ENCODE measurements at places on chromosomes 4 and X.

GRCh38 chr4:106650701-106651100 lies 282.1 kb upstream of the GIMD1 start:
- DNase-seq: no peak

GRCh38 chr4:122603156-122603574 lies 17.7 kb downstream of the IL21 start:
- DNase-seq: no peak

GRCh38 chr4:159047478-159048165 lies 55.3 kb upstream of the RAPGEF2 start:
- DNase-seq: no peak

DNA sequence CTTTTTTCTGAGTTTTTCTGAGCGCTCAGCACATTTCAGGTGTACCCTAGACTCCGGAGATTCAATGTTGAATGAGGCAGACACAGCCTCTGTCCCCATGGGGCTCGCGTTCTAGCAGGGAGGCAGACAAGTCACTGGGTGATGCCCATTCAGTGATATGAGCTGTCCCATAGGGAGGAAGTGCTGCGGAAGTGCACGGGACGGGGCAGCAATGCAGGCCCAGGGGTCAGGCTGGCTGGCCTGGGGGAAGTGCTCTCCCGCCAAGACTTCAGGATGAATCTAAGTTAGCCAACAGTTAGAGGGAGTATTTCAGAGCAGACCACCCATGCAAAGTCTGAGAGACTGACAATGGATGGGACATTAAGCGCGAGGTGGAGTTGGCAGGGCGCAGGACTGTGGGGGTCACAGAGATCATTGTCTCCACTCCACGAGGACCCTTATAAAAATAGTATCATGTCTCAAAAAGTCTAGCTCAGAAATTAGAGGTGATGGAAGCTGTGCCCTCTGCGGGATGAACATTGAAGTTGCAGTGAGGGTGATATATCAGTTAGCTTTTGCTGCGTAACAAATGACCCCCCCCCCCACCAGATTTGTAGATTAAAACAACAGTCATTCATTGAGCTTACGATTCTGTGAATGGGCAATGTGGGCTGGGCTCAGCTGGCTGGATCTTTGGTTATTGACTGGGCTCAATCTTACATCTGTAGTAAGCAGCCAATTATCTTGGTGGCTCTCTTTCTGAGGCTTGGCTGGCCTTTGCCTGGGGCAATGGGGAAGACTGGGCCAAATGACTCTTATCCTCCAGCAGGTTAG lies 16.4 kb downstream of the PSAPL1 start:
- no peak for DNase-seq

DNA sequence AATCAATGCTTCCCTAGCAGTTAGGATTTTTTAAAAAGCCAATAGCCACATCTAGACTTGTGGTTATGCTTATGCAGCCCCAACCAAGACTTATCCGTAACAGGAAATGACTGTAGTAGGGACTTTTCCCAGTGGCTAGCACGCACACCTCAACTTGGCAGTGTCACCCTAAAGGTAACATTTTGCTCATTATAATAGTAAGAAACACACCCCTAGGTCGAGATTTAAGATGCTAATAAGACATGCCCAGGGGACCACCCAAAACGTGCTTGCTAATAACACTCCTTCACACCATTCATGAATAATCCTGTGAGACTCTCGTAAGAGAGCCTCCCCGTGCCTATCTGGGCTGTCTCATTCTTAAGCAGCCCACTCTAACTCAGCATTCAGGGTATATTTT lies 195.3 kb downstream of the CHIC1 start:
- DNase-seq: no peak

DNA sequence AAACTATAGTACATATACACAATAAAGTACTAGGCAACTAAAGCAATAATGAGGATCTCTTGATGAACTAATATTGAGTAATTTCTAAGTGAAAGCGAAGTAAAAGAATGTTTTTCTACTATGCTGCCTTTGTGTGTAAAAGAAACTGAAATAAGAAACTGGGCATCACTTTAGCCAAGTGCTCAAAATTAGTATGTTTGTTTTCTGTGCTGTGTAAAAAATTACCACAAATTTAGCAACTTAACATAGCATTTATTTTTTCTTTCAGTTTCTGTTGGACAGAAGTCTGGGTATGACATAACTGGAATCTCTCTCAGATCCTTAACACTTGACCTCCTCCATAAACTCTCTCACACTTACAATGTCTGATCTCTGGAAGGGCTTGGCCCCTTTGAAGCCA lies 687.1 kb upstream of the MAGEB2 start:
- DNase-seq: no peak

DNA sequence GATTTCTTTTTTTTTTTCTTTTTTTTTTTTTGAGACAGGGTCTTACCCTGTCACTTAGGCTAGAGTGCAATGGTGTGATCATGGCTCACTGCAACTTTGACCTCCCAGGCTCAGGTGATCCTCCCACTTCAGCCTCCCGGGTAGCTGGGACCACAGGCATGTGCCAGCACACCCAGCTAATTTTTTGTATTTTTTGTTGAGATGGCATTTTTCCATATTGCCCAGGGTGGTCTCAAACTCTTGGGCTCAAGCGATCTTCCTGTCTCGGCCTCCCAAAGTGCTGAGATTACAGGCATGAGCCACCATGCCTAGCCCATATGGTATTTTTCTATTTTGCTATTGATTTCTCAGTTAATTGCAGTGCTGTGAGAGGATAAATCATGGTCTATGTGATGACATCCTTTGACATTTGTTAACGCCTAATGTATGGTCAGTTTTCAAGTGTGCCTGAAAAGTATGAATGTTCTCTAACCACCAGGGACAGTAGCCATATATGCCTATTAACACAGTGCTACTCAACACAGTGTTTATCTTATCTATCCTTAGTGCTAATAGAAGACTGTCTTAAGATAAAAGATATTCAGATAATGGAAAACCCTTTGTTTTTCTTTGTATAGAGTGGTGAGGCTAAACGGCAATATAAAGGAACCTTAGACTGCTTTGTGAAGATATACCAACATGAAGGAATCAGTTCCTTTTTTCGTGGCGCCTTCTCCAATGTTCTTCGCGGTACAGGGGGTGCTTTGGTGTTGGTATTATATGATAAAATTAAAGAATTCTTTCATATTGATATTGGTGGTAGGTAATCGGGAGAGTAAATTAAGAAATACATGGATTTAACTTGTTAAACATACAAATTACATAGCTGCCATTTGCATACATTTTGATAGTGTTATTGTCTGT lies 9.1 kb upstream of the HSPA4L start:
- DNase-seq: no peak

GRCh38 chr4:120773641-120774040 lies 148.9 kb downstream of the PRDM5 start:
- DNase-seq: no peak

GRCh38 chrX:153530411-153531129 lies 13.1 kb downstream of the ATP2B3 start:
- DNase-seq: no peak

DNA sequence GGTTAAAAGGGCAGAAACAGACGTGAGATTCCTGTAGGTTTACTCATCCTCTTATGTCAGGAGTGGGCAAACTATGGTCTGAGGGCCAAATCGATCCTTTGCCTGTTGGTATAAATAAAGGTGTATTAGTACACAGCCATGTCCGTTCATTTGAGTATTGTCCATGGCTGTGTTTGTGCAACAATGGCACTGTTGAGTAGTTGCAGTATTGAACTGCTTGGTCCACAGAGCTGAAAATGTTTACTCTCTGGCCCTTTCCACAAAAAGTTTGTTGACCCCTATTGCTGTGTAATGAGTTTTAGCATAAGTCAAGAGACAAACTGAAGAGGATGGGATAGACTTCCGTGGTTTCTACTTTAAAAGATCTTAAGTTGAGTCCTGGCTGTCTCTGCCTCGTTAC lies 59.0 kb upstream of the MID1 start:
- DNase-seq: no peak

DNA sequence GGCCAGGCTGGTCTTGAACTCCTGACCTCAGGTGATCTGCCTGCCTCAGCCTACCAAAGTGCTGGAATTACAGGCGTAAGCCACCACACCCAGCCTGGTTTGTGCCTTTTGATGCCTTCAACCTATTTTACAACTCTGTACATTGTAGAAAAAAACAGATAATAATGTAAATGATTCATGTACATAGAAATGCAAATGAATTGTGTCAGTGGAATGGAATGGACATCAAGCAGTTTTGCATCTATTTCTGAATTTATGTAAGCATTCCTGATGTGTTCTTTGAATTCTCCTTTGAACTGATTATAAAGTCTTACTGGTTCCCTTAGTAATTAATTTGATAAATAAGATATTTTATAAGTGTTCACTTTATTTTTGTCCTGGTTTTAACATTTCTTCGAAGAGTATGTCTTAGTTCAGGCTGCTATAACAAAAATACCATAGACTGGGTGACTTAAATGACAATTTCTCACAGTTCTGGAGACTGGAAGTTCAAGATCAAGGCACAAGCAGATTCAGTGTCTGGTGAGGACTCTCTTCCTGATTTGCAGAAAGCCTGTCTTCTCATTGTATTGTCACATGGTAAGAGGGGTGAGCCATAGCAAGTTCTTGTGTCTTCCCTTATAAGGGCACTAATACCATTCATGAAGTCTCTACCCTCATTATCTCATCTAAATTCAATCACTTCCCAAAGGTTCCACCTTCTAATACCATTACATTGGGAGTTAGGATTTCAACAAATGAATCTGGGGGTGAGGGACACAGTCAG lies 162.2 kb upstream of the S100G start:
- no peak for DNase-seq

GRCh38 chr4:38503689-38504395 lies 160.2 kb upstream of the KLF3 start:
- DNase-seq: no peak

DNA sequence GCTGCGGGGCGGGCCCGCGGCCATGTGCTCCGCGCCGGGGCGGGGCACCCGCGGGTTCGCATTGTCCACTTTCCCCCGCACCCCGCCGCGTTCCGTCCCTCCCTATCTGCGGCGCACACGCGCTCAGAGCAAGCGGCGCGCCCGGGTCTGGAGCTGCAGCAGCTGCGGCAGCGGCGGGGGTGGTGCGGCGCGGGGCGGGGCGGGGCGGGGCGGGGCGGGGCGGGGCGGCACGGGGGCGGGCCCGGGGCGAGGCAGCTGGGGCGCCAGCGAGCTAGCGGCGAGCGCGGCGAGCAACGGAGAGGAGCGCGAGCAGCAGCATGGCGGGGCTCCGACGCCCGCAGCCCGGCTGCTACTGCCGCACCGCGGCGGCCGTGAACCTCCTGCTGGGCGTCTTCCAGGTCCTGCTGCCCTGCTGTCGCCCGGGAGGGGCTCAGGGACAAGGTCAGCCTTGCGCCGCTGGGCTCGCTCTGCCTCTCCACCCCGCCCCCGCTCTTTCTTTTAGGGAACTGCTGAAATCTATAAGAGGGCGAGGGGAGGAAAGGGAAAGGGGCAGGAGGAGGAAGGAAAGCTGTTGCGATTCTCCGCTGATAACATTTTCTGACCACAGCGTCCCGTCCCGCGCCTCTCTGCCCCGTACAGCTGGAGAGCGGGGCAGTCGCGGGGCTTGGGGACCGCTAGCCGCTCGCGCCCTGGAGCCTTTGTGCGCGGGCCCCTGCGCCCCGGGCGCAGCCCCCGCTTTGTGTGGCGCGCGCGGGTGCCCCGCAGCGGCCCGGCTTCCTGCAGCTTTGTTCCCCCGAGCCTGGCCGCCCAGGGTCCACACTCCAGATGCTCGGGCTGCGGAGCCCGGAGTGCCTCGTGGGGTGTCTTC lies at the start of gene TMEM131L:
TSS of gene TMEM131L (plus strand) at position 280 of the 868 bp plus-strand sequence. CDS start at position 318, 38 bp downstream.
- no peak for DNase-seq

- no peak for DNase-seq
These were observed 1.9 kb downstream of the DHRSX start for GRCh38 chrX:2498781-2499302.

- no peak for DNase-seq
These were observed 50.1 kb upstream of the ADRA2C start for GRCh38 chr4:3715855-3716630.

- DNase-seq: no peak
These were observed 103.6 kb downstream of the CHIC2 start for GRCh38 chr4:53960843-53961242.

DNA sequence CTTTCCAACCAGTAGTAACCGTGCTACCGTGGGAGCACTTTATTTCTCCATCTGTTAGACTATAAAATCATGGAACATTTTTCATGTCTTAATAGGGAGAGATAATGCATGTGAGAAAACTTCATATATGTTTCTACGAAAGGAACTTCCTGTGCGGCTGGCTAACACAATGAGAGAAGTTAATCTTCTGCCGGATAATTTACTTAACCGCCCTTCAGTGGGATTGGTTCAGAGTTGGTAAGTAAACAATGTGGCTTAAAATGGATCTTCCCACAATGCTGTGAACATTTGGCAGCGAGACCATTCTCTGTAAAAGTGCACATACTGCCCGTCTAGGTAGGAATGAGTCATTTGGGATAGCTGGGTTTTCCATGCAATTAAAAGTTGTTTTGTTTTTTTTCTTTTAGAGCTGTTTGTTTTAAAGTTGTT lies 29.6 kb downstream of the PDK3 start:
- DNase-seq: peak; percentile 24

DNA sequence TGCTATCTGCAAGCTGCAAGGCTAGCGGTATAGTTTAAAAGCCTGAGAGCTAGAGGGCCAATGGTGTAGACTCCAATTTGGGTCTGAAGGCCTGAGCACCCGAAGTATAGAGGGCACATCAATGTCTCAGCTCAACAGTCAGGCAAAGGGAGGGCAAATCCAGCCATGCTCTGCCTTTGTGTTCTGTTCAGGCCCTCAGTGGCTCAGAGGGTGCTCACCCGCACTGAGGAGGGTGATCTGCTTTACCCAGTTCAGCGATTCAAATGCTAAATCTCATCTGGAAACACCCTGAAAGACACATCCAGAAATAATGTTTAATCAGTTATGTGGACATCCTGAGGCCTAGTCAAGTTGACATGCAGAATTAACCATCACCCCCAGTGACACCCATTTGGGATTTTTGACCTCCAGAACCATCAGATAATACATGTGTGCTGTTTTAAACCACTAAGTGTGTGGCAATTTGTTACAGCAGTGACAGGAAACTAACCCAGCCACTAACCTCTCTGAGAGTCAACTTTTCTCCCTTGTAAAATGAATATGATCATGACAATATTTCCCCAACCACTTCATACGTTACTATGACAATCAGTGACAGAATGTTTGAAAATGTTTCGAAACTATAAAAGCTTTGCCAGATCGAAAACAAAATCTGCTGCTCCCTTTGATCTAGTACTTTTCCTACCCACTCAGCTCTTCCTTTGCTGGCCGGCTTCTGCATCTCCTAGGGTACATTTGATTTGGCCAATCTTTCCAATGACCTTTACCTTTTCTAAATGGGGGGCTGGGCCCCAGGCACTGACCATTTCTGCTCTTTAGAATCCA lies 8.4 kb upstream of the TBL1X start:
- no peak for DNase-seq

- DNase-seq: no peak
These were observed 538.2 kb downstream of the DMD start for GRCh38 chrX:32673193-32673592.

GRCh38 chr4:42411803-42412202 lies 14.5 kb downstream of the SHISA3 start:
- no peak for DNase-seq
